PC-3 (cell line): ENCODE measurements at places on chromosomes 6 and 20. TPM values are rescaled to one million over a fixed set of nuclear protein-coding genes. Genes with fewer than 3 reads are reported as not detected.
A peak's percentile ranks its signal among the peaks of the same experiment; 100 is the strongest.

VSTM2L gene
- 45.8 and 56.4 TPM in 2 replicates for total RNA-seq

DIDO1 gene
- total RNA-seq, result 33.2 and 40.4 TPM in 2 replicates

MCHR2 gene
- not detected in 2 replicates for total RNA-seq

DNA sequence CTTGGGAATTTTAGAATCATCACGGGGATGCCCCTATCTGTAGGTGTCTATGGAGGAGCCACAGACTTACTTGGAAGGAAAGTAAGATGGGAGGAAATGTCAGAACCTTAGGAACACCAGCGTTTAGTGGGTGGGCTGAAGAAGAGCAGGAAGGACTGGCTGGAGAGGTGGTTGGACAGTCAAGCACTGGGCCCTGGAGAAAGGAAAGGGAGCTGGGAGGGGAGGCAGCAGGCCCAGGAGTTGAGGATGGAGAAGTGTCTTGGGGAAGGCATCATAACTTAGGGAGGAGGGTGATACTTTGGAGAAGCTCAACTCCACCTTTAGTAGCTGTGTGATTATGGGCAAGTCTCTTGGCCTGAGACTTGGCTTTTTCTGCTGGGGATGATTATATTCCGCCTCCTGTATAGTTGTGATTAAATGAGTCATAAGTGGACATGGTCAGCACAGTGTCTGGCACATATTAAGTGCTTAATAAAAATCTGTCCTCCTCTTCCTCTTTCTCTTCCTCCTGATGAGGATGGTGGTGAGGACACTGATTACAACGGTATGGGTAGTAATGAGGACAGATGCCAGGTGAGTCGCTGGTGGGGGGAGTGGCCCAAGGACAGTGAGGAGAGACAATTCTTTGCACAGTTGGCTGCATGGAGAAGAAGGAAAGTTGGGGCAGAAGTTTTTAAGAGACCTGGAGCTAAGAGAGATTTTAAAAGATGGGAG is 125.7 kb downstream of the TOX2 start:
- H3K27me3 ChIP-seq, result peaks cover 20% of the 10 kb centered on the region
- no peak for DNase-seq
- no peaks in the 10 kb centered on the region for H3K36me3 ChIP-seq
- no peak overlapping the region for H3K27ac ChIP-seq
- no peak overlapping the region for H3K4me3 ChIP-seq

SLC35F1 gene
- not detected in 2 replicates for total RNA-seq

PRICKLE4 gene
- 0.26 and 1.7 TPM in 2 replicates for total RNA-seq

- no peaks in the 10 kb centered on the region for H3K36me3 ChIP-seq
- no peak overlapping the region for H3K4me3 ChIP-seq
- DNase-seq, result no peak
- H3K4me1 ChIP-seq, result peaks cover 28% of the 10 kb centered on the region
Observed at GRCh38 chr20:51804754-51805153, 2.4 kb upstream of the SALL4 start.

DNA sequence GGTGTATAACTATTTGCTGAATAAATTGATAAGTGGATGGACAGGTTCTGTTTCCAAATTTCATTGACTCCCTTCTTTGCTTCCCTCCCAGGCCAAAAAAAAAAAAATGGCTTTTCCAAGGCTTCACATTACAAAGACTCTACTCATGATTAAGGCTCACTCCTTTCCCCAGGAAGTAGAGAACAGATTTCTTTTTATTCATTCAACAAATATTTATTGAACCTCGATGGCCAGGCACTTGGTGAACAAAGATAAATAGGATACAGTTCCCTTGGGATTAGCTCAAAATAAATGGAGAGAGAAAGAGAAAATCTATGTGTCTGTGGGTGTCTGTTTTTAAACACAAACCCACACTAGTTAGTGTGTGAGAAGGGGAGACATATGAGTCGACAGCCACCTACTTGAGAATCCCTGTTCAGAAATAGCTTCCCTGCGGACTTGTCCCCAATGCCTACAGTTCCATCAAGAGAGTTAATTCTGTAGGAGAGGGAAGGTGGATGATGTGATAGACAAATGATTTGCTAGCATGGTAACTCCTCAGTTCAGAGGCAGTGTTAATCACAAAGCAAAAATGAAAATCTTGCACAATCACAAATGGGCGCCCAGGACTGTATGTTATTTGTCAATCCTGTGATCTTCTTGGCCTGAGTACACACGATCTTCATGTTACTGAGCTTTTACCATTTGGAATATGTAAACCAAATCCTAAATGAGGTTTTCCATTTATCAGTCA is 20.3 kb downstream of the TRAF3IP2 start:
- peak overlapping the region; percentile 59 for H3K27ac ChIP-seq
- DNase-seq, result peak; percentile 57
- no peaks in the 10 kb centered on the region; the same call in 1 of the 2 replicates for H3K36me3 ChIP-seq
- H3K27me3 ChIP-seq, result no peaks in the 10 kb centered on the region

NUS1 gene
- total RNA-seq, result 12.7 and 18.0 TPM in 2 replicates

- H3K36me3 ChIP-seq, result no peaks in the 10 kb centered on the region
- H3K27ac ChIP-seq, result no peak overlapping the region
- peaks cover 38% of the 10 kb centered on the region for H3K27me3 ChIP-seq
Observed at GRCh38 chr6:163094881-163095280, 319.6 kb upstream of the QKI start.

DNA sequence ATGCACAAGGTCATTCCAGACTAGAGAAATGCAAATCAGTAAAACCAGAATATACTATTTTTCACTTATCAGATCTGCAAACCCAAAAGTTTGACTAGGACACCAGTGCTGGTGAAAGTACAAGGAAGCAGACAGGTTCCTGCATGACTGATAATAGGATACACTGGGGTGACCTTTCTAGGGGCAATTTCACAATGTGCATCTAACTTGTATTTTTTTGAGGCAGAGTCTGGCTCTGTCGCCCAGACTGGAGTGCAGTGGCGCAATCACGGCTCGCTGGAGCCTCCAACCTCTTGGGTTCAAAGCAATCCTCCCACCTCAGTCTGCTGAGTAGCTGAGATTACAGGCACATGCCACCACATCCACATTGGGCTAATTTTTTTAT is 11.4 kb downstream of the COMMD7 start:
- DNase-seq, result no peak
- no peaks in the 10 kb centered on the region for H3K36me3 ChIP-seq
- H3K27me3 ChIP-seq, result no peaks in the 10 kb centered on the region
- no peaks in the 10 kb centered on the region for H3K4me1 ChIP-seq
- no peak overlapping the region for H3K4me3 ChIP-seq
- no peak overlapping the region for H3K27ac ChIP-seq

- H3K27ac ChIP-seq, result no peak overlapping the region
- H3K4me3 ChIP-seq, result no peak overlapping the region
- H3K4me1 ChIP-seq, result no peaks in the 10 kb centered on the region
- H3K36me3 ChIP-seq, result no peaks in the 10 kb centered on the region
- no peaks in the 10 kb centered on the region for H3K27me3 ChIP-seq
Observed at GRCh38 chr20:50826121-50826520, 31.3 kb downstream of the BCAS4 start.

DNA sequence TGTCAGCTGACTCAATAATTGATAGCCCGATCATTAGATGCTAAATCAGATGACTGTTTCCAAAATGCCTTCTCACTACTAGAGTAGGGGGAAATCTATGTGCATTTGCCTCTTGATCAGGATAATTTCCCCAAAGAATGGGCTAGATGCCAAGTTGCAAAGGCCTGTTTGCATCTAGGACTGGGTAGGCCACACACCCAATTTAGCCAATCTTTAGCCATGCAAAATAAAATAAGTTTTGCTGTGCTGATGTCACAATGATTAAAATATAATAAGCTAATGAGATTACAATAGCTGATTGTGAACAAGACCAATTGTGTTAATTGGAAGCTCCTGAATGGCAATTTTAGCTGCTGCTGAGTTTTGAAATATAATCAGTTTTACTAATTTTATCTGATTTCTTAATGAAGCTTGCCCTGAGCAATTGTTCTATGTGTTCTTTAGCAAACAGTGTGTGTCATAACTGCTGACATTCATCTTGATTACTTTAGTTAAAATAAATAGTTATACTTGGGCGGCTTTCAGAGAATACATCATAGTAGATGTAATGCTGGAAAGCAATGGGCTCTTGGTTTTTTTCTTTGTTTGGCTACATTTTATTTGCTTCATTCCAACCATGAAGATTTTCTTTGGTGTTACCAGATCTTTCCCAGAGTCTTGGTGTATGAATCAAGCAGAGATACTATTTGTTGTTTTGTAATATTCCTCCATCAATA is 973.2 kb upstream of the SLC35B3 start:
- H3K36me3 ChIP-seq, result no peaks in the 10 kb centered on the region
- peak; percentile 70 for DNase-seq
- peak overlapping the region; percentile 66 for H3K27ac ChIP-seq
- H3K27me3 ChIP-seq, result no peaks in the 10 kb centered on the region
- H3K4me1 ChIP-seq, result peaks cover 44% of the 10 kb centered on the region

GRCh38 chr20:24729896-24730605 is 219.0 kb upstream of the CST7 start:
- no peak overlapping the region for H3K4me3 ChIP-seq
- H3K4me1 ChIP-seq, result no peaks in the 10 kb centered on the region
- DNase-seq, result no peak
- H3K36me3 ChIP-seq, result no peaks in the 10 kb centered on the region

FOXS1 gene
- total RNA-seq, result not detected in 2 replicates

DNA sequence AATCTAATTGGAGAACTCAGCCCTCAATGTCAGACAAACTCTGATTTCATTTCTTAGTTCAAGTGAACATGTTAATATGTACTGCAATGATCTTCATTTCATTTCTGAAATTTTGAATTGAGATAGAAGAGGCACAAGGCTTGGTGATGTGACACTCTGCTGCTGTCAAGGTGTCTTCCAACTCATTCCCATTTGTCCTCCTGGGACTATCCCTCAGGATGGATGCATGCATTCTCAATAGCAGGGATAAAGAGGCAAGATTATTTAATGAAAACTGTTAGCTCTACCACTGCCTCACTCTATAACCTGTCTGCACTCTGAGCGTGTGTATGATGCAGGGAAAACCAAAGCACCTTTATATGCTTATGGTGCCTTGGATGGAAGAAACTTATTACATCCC is 78.7 kb downstream of the PLCB1 start:
- H3K4me3 ChIP-seq, result no peak overlapping the region
- DNase-seq, result no peak
- H3K27ac ChIP-seq, result no peak overlapping the region
- H3K4me1 ChIP-seq, result peaks cover 8% of the 10 kb centered on the region

- no peaks in the 10 kb centered on the region for H3K36me3 ChIP-seq
- H3K27ac ChIP-seq, result no peak overlapping the region
- H3K4me3 ChIP-seq, result no peak overlapping the region
- no peaks in the 10 kb centered on the region for H3K27me3 ChIP-seq
- peaks cover 5% of the 10 kb centered on the region; the same call in 1 of the 2 replicates for H3K4me1 ChIP-seq
- DNase-seq, result no peak
Observed at GRCh38 chr6:135525594-135525993, 28.1 kb upstream of the AHI1 start.

DNA sequence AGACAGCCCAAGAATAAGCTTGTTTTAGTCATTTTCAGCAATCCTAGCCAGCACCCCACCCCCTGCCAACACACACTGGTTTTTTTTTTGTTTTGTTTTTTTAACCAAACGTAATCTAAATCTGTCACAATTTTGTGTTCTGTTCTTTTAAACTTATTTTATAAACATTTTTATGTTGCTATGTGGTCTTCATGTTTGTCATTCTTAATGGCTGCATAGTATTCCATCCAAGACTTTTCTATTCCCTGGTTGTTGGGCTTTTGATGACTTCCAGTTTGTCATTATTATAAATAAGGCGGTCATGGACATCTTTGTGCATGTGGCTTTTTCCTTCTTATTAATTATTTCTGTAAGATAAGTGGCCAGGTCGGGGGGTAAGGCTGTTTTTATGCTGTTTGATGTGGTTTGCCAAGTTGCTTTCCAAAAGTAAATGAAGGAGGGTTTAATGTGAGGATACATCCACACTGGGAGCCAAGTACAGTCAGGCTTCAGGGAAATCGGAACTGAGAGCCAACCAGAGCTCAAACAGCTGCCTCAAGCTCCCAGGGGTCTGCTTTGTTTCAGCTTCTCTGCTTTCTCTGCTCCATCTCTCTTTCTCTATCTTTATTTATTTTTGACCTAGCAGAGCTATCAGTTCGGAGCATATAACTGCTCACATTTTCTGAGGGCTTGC is 125.8 kb downstream of the VEGFA start:
- no peak overlapping the region for H3K27ac ChIP-seq
- H3K36me3 ChIP-seq, result no peaks in the 10 kb centered on the region
- H3K4me3 ChIP-seq, result no peak overlapping the region
- H3K4me1 ChIP-seq, result no peaks in the 10 kb centered on the region
- H3K27me3 ChIP-seq, result no peaks in the 10 kb centered on the region
